ENCODE measurements at places on chromosomes 16 and 17.

GRCh38 chr17:76716146-76716838, 5.5 kb upstream of the MXRA7 start:
- DNase-seq: no peak

DNA sequence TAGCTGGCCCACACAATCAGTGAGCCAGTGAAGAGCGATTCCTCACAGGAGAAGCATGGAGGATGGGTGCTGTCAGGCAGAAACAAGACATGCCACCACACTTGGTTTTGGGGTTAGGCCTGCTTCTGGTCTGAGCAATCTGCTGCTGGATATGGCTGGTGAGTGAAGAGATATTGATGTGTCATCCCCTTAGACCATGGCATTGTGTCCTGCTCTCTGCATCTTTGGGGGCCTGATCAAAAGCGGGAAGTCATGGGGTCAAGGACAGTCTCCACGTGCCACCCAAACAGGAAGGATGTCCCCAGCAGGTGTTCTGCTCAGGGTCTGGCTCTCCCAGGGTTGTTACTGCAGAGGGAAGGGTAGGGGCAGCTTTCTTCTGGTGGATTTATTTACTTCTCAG, 140.7 kb downstream of the PRKCB start:
- no peak for DNase-seq

- DNase-seq: peak; percentile 72
These were observed 11.8 kb downstream of the ENDOV start for GRCh38 chr17:80426671-80427326.

- no peak for DNase-seq
These were observed 2.4 kb downstream of the DHRS7B start for GRCh38 chr17:21129023-21129681.

DNA sequence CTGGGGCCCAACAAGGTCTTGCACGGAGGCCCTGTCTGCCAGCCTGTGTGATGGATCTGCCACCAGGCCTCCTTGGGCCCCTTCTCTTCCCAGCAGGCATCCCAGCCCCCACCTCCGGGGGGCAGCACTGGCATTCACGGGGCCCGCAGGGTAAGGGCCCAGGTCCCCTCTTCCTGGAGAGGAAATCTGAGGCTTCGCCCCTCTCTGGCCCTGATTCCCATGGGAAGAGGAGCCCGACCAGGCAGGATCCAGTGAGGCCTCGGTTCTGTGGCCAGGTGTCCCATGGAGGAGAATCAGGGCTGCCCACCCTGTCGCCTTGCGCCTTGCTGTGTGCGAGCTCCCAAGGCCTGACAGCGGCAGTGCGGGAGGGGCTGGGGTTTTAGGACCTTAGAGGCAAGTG, 48.4 kb downstream of the PDPK1 start:
- DNase-seq: no peak

GRCh38 chr16:13178318-13178717, 276.9 kb downstream of the SHISA9 start:
- no peak for DNase-seq

DNA sequence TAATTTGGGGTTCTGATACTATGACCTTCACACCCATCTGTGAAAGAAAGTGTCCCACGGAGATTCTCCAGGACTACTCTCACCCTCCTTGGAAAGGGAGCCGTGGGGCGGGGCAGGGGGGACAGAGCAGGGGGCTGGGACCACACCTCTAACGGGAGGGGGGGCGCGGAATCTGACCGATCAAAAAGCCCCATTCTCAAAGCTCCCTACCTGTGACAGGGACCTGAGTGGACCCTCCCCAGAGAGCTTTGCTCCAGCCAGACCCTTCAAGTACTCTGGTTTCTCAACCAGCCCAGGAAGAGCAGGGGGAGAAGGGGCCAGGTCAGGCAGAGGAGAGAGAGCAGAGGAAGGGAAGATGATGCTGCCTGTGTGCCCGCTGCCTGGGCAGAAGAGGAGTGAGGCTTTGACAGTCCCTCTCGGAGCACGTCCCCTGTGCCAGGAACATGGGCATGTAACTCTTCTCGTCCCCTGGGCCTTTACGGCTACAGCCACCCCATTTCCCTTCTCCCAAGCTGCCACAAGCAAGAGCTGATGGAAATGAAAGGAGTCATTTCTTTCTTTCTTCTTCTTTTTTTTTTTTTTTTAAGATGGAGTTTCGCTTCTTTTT, 682 bp downstream of the XAF1 start:
- DNase-seq: no peak

GRCh38 chr16:55526441-55526840, 17.6 kb downstream of the LPCAT2 start:
- no peak for DNase-seq

GRCh38 chr16:81912395-81912794, 98.9 kb downstream of the SDR42E1 start:
- DNase-seq: no peak

DNA sequence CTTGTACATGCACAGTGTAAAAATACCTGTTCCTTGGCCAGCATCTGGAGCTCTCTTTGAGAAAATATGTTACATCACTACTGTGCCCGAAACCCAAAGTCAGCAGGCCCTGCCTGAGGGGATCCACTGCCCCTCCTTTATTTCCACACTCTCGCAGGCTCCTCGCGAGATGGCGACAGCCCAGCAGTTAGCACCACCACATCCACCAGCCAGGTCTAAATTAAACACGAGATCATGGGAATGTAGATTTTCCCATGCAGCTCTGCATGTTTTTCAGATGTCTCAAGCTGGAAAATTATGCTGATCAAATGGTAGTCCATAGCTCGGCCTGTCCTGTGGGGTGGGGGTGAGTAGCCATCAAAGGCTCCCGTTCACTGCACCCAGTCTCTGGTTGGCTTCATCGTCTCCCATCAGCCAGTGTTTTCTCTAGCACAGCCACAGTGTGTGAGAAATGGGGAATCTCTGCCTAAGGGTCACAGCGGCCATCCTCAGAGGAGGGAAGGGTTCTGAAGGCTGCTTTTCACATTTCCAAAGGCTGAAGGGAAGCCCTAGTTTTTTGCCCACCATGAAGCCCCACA, 34.7 kb downstream of the EPN2 start:
- DNase-seq: no peak
